Activated naive CD8-positive, alpha-beta T cell treated with anti-CD3 and anti-CD28 coated beads, Interleukin-2, amount 10 ng/mL, durations not matched to agents 7 days and 5 days (primary cell): ENCODE measurements at places on chromosomes 11 and 22. TPM values are rescaled to one million over a fixed set of nuclear protein-coding genes. Genes with fewer than 3 reads are reported as not detected.

DNA sequence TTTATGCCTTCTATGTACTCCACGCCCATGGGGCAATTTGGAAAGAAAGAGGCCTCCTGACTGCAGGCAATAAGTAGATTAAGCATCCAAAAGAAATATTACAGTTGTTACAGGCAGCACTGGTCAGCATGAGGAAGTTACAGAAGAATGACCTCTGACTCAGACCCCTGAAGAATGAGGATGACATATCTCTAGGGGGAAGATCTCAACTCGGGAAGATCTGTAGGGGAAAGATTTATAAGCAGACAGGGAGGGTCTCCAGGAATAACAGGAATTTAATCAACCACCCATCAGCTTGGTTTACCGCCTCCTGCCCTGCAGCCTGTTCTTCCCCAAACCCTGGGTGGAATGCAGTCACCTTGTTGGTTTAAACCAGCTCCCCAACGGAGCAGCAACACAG lies 58.0 kb downstream of the RCN1 start:
- no peak for DNase-seq

GRCh38 chr11:97143463-97143862 lies 753.6 kb downstream of the JRKL start:
- DNase-seq: no peak

- DNase-seq: no peak
Measured at GRCh38 chr11:96114178-96115064, 190.5 kb upstream of the MTMR2 start.

DNA sequence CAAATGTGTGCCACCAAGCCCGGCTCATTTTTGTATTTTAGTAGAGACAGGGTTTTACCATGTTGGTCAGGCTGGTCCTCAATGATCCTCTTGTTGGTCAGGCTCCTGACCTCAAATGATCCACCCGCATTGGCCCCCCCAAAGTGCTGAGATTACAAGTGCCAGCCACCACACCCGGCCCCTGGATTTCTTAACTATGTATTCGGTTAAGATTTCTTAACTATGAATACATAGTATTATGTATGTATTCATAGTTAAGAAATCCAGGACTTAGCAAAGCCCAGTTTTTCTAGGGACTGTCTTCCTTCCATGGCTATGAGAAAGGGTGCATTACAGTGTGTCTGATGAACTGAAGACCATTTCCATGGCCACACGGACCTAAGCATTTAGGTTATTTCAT lies 1.7 kb downstream of the C11orf91 start:
- no peak for DNase-seq

DNA sequence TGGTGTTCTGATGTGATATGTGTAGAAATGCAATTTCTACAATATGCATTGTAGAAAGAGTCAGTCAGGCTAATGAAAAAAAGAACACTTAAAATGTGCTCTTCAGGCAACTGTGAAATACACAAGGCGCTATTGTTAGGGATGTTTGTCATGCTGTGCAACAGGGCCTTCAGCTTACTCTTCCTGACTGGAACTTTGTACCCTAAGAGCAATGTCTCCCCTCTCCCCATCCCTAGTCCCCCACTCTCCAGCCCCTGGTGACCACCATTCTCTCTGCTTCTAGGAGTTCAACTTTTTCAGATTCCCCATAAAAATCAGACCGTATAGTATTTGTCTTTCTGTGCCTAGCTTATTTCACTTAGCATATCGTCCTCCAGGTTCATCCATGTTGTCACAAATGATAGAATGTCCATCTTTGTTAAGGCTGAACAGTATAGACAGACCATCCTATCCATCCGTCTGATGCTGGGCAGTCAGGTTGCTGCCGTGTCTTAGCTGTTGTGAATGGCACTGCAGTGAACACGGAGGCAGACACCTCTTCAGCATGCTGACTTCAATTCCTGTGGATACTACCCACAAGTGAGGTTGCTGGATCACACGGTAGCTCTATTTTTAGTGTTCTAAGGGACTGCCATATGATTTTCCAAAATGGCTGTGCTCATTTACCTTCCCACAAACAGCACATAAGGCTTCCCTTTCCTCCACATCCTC lies 10.7 kb downstream of the NDUFV1 start:
- no peak for DNase-seq

GRCh38 chr11:129989149-129989813 lies 13.4 kb downstream of the PRDM10 start:
- DNase-seq: no peak

- DNase-seq: no peak
Measured at GRCh38 chr11:131533998-131534397, 163.6 kb downstream of the NTM start.

- no peak for DNase-seq
Measured at GRCh38 chr22:16958475-16958874, 49.5 kb downstream of the GAB4 start.

DNA sequence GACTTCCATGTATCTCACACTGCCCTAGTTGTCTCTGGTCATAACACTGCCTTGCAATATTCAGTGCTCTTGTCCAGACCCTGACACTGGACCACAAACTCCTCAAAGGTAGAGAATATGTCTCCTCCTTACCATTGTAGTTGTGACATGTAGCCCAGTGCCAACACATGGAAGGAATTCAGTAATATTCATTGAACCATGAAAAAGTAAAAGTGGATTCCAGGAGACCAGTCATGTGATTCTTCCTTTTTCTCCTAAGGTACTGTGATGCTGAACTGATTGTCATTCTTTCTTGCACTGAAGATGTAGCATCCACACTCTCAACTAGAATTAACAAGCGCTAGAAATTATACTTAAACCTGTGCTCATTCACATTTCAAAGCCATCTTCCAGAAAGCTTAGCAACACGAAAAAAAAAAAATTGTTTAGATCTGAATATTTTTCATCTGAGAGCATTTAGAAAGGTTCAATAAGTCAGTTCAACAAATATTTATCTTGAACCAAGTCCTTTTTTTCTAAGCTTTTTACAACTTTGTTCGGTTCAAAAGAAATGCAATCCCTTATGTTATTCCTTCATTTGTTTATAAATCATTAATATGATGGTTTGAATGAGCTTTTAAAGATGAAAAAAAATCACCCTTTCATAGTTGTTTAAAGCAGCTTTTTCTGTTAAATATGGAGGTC lies 224.7 kb upstream of the BLID start:
- DNase-seq: no peak

- no peak for DNase-seq
Measured at GRCh38 chr11:118104491-118104890, 17.7 kb upstream of the SMIM35 start.

DNA sequence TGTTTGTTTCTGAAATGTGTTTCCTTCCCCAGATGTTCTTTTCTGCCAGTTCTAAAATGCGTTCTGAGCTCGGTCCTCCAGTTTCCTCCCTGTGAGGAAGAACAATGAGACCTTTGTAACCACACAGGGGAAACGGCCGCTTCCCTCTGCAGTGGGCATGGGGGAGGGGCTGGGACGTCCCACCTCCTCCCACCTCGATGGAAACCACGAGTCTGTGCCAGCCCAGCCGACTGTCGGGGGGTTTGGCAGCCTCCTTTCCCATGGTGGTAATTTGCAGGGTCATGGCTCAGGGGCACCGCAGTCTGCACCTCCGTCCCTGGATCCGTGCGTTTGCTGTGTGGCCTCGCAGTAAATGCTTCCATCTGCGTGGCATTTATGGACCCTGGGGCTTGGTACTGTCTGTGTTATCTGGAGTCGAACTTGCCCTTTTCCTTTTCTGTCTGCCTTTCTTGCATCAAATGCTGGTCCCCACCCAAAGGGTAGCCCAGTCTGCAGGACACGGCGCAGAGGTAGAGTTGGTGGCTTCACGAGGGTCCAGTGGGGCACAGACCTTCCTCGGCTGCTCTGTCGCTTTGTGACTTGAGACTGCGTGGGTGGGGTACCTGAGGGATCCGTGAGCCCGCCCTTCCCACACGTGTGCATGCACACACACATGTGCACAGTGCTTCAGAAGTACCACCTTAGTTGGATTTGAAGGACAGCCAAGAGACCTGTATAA lies 16.1 kb downstream of the LRP5 start:
- DNase-seq: peak; percentile 52

GRCh38 chr11:63783925-63784592 lies 15.5 kb upstream of the ZFTA start:
- no peak for DNase-seq

DNA sequence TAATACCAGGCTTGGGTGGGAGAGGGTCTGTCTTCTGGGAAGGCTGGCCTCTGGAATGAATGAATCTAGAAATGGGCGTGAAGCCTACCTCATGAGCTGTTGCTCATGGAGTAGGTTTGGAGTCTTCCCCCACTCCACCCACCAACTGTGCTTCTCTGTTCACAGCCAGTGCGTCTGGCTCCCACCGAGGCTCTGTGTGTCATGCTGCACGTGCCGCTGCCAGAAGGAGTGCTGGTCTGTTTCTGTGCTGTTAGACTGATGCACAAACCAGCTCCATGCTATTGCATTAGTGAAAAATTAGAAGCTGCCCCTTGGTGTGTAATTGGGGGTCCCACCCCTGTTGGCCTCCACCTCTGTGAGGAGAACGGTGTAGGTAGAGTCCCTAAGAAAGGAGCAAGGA lies 132.3 kb upstream of the PARVA start:
- DNase-seq: no peak

GRCh38 chr11:68145120-68145866 lies 24.1 kb upstream of the CHKA start:
- peak; percentile 25 for DNase-seq

GRCh38 chr11:2652333-2653197 lies 47.2 kb downstream of the KCNQ1OT1 start:
- DNase-seq: no peak

DNA sequence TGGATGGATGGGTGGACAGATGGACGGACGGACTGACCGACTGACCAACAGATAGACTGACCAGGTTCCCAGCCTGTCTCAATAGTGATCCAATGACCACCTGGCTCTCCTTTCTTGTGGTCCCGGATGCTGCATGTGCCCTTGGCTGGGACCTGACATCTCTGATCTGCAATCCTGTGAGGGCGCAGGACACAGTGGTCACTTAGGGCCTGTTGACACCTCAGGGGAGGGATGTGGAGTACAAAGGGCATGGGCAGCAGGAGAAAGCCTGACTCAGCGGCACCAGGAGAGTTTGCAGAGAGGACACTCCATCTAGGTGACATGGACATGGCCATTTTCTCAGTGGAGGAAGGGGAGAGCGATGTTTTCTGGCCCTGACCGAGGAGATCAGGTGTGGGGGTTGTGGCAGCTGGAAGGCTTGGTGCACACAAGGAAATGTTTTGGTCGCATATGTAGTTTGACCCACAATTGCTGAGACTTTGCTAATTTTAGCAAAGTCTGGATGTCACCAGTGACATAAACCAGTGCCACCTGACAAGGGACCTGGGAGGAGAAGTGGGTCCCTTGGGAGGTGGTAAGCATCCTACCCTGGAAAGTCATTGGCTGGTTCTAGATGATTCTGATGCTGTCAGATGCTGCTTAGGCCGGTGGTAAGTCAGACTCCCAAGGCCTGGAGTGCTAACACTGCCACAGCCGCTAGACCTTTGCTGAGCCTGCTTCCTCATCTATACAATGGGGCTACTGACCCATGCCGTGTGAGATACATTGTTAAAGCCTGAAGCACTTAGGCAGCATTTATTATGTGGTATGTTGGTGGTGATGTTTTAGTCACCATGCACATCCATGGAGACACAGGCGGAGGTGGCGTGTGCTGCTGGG lies 50.7 kb downstream of the CD82 start:
- DNase-seq: no peak

BARX2 gene
- total RNA-seq: not detected

C1QTNF5 gene
- not detected for total RNA-seq

MPEG1 gene
- 1.7 TPM for total RNA-seq

TENM4 gene
- not detected for total RNA-seq

CNTN5 gene
- total RNA-seq: not detected

CCDC15 gene
- 5.9 TPM for total RNA-seq

ELMOD1 gene
- not detected for total RNA-seq

NELL1 gene
- total RNA-seq: not detected

RAB36 gene
- total RNA-seq: 1.3 TPM

CD6 gene
- 285 TPM for total RNA-seq
